ENCODE measurements at places on chromosomes 7 and 10.

GRCh38 chr7:124856299-124856888, 73.2 kb downstream of the POT1 start:
- DNase-seq, result peak; percentile 50

DNA sequence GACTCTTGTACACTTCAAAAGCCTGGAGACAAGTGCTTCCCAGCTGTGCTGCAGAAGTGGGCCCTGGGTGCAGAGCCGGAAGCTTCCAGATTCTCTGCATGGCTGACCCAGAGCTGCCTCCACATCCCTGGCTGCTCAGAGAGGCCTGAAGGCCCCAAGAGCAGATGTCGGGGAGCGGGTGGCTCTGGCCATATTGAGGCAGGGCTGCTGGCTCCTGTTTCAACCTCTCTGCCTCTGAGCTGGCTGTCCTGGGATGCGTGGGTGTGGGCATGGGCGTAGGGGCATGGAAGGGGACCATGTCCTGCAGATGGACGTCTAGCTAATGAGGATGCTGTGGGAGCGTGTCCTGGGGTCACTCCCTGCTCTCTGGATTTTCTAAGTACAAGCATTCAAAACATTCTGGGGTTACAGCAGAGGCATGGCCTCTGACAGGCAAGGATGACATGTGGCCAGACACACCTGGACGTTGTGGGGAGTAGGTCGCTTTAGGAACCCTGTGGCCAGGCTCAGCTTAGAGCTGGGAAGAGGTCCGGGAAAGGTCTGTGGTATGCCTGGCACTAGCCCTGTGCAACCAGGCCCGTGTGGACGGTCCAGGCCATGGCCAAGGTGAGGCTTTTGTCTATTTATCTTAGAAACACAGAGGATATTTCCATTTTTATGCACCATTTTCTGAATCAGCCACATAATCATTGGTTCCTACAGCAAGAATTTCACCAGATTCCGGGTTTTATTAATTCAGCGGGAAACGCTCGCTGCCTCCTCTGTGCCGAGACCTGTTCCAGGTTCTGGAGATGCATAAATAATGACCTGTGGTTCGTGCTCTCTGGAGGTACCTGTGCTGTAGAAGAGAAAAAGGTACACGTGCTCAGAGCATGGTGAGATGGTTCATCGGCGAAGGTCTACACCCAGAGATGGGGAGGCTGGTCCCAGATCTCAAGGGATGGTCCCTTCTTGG, 361.1 kb downstream of the GLRX3 start:
- DNase-seq, result no peak

DNA sequence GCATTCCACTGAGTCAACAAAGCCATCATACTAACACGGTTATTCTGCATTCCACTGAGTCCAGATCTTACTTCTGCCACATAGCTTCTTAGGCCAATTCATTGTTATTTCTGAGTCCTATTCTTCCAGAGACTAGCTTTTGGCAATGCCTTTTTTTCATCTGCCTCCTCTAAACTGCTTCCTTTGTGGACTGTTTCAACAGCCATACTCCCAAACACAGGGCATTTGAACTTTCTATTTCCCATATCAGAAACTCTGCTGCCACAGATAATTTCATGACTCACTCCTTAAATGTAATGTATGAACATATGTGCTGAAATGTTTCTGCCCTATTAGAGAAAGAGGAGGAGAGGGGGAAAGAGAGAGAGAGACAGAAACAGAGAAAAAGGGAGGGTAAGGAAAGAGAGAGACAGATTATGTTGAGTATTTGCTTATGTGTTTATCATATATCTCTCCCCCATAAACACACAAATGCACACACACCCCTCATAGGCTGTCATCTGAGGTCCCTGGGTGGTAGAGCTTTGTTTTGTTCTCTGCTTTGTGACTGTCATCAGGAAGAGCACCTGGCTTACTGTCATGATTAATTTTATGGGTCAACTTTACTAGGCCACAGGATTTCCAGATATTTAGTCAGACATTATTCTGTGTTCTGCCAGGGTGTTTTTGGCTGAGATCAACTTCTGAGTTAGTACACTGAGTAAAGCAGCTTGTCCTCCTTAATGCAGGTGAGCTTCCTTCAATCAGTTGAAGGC, 308.0 kb upstream of the KCND2 start:
- no peak for DNase-seq

GRCh38 chr7:311796-312195, 21.8 kb downstream of the FOXL3 start:
- no peak for DNase-seq

DNA sequence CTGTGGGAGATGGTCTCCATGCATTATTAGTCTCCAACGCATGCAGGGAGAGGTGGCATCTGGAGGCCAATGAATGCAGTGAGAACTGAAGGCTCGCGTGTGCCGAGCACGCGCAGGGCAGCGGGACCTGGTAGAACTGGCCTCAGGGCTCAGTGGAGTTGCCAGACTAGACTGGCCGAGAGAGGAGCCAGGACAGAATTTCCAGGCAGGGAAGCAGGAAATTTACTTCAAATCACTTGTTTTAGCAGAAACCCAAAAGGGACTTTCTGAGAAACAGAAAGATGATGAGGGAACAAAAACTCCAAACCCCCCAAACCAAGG, 311.0 kb upstream of the IMMP2L start:
- DNase-seq, result no peak

GRCh38 chr10:70090951-70091350, 38.3 kb downstream of the MACROH2A2 start:
- no peak for DNase-seq

DNA sequence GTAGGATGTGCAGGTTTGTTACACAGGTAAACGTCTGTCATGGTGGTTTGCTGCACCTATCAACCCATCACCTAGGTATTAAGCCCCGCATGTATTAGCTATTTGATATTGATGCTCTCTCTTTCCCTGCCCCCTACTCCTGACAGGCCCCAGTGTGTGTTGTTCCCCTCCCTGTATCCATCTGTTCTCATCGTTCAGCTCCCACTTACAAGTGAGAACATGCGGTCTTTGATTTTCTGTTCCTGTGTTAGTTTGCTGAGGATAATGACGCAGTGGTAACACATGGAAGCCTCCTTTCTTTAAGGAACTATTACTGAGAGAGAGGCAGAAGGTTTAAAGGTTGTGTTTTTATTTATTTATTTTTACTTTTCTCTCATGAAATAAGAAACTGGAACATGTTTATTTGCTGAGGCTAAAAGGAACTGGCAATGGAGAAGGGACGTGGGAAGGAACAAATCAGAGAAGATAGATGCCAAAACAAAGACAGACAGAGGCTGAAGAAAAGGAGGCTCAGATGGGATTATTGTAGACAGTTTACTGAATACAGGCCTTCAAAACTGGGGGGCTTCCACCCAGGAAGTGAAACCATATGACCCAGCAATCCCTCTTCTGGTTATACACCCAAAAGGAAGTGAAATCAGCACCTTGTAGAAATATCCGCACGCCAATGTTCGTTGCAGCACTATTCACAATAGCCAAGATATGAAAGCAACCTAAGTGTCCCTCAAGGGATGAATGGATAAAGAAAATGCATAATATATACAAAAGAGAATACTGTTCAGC, 556.3 kb downstream of the GRM8 start:
- no peak for DNase-seq

DNA sequence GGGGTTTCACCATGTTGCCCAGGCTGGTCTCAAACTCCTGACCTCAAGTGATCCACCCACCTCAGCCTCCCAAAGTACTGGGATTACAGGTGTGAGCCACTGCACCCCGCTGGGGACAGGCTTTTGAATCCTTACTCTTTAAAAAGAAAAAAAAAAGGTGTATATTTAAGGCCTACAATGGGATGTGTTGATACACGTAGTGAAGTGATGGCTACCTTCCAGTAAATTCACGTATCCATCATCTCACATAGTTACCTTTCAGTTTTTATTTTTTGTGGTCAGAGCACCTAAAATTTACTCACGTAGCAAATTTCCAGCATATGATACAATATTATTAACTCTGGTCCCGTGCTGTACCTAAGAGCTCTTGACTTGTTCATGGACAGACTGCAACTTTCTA, 119.5 kb upstream of the INSYN2A start:
- no peak for DNase-seq

- no peak for DNase-seq
Measured at GRCh38 chr7:41311301-41311700, 391.6 kb downstream of the INHBA start.

DNA sequence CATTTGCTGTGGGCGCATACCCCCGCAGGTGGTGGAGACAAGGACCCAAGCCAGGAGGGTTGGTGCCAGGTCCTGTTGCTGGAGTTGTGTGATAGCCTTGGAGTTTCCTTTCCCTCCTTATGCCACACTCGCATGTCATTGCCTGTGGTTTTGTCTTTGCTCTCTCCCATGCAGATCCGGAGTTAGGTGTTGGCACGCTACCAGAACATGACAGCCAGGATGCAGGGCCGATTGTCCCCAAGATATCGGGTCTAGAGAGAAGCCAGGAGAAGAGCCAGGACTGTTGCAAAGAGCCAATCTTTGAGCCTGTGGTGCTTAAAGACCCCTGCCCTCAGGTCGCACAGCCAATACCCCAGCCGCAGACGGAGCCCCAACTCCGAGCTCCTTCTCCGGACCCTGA, 369.2 kb upstream of the GALNT17 start:
- DNase-seq, result no peak

- no peak for DNase-seq
Measured at GRCh38 chr7:105098863-105099515, 85.0 kb downstream of the KMT2E start.

DNA sequence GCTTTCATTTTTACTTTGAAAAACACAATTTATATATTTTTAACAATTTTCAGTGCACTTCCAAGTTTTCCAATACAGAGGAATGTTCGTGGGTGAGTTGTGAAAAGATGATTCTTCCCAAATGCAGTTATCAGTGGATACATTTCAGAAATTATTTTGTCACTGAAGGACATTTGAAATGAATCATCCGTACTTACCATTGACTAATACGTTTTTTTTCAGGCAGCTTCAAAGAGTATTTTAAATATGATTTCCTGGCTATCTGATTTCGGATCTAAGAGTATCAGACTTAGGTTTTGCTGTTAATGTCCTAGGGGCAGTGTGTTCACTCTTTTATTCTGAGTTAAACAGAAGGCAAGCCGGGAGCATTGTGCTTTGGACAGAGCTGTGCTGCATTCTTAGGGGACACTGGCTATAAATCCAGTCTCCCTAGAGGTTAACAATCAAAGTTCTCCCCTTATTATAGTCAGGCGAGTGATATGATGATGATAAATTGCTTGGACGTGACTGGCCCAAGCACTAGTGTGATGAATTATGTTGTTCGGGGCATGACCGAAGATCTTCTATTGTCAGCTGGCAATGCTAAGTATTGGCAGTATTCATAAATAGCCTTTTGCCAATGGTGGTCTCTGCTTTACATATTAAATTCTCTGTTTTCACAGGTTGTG, 4.5 kb downstream of the PTER start:
- peak; percentile 57 for DNase-seq

GRCh38 chr7:14321947-14322346, 332.5 kb upstream of the ETV1 start:
- DNase-seq, result no peak

GRCh38 chr7:118286131-118286530, 61.6 kb downstream of the ANKRD7 start:
- no peak for DNase-seq

DNA sequence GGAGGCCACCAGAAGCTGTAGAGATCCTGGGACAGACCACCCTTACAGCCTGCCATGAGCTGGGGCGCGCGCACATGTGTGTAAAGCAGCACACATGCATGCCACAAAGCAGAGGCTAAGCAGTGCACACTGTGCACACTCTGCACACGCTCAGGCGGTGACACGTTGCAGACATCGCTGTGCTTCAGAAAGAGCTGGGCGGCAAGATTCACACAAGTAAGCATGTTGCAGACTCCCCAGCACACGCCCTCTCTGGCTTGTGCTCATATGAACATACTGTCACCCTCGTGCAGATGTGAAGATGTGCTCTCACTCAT, 478.9 kb downstream of the DNAJB6 start:
- no peak for DNase-seq

- no peak for DNase-seq
Measured at GRCh38 chr7:92613214-92613613, 23.0 kb upstream of the FAM133B start.

DNA sequence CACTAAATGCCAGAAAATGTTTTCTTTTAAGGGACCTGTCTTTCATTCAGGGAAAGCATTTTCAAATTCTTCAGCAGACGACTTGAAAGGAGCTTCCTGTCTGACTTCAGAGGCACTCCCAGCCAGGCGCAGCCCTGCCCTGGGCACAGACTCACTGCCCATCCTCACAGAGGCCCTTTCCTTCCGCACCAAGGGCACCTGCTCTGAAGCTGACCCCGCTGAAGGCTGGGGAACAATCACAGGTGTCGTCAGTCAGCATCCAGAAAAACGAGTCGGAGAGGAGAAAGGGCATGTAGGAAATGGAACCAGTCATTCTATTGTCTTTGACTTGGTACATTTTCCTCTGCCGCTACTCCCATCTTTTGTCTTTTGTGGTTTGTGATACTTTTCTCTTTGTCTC, 125.3 kb upstream of the PARD3 start:
- no peak for DNase-seq

GRCh38 chr10:115981081-115981480, 291.9 kb downstream of the GFRA1 start:
- peak; percentile 17 for DNase-seq

- DNase-seq, result no peak
Measured at GRCh38 chr10:107379601-107380000, 215.1 kb upstream of the SORCS1 start.

DNA sequence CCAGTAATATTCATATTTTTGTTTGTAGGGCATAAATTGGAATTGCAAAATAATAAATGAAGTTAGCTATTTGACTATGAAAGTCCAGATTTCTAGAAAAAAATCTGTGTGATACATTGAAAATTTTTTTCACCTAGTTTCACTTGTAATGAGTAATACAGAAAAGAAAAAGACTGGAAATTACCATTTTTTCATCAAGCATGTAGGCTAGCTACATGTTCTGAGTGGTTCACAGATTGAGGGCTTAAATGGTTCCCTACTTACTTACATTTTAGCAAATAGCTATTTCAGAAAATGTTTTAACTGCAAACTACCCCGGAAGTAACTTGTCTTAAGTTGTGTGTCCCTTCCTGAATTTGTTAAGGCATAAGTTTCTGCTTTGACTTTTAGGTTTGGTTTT, 396.0 kb downstream of the PHF14 start:
- DNase-seq, result no peak

- no peak for DNase-seq
Measured at GRCh38 chr10:71371750-71372166, 25.0 kb upstream of the CDH23 start.

DNA sequence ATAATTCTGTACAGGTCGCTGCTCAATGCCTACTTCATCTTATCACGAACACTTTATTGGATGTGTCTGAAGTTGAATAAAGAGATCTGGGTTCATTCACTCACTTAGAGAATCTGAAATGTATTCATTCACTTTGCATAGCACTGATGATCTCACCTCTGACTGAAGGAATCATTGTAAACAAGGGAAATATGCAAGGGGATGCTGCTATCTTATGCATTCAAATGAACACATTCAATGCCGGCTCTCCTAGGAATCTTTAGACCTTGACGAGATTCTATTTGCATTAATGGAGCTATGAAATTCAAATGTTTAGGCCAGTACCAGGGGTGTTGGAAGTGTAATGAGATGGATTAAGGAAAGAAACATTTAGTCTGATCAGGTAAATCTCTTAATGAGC, 200.6 kb upstream of the COBL start:
- DNase-seq, result no peak

GRCh38 chr10:132715776-132716680, 69.9 kb downstream of the NKX6-2 start:
- DNase-seq, result no peak
